ENCODE measurements at places on chromosomes 2 and 18. TPM values are rescaled to one million over a fixed set of nuclear protein-coding genes. Genes with fewer than 3 reads are reported as not detected.

The SPC25 gene
- total RNA-seq = not detected

The CFC1 gene
- total RNA-seq = not detected

The NT5DC4 gene
- 1.4 TPM for total RNA-seq

The AKAIN1 gene
- total RNA-seq = not detected

GRCh38 chr2:139177041-139177440 lies 396.9 kb upstream of the NXPH2 start:
- H3K4me3 ChIP-seq = no peak overlapping the region
- no peak for DNase-seq
- no peaks in the 10 kb centered on the region for H3K4me1 ChIP-seq
- no peaks in the 10 kb centered on the region for H3K27me3 ChIP-seq
- H3K27ac ChIP-seq = no peak overlapping the region

- DNase-seq = no peak
- no peak overlapping the region for H3K27ac ChIP-seq
- no peaks in the 10 kb centered on the region for H3K27me3 ChIP-seq
- no peaks in the 10 kb centered on the region for H3K4me1 ChIP-seq
Measured at GRCh38 chr2:198664321-198664720, 793.4 kb downstream of the SATB2 start.

DNA sequence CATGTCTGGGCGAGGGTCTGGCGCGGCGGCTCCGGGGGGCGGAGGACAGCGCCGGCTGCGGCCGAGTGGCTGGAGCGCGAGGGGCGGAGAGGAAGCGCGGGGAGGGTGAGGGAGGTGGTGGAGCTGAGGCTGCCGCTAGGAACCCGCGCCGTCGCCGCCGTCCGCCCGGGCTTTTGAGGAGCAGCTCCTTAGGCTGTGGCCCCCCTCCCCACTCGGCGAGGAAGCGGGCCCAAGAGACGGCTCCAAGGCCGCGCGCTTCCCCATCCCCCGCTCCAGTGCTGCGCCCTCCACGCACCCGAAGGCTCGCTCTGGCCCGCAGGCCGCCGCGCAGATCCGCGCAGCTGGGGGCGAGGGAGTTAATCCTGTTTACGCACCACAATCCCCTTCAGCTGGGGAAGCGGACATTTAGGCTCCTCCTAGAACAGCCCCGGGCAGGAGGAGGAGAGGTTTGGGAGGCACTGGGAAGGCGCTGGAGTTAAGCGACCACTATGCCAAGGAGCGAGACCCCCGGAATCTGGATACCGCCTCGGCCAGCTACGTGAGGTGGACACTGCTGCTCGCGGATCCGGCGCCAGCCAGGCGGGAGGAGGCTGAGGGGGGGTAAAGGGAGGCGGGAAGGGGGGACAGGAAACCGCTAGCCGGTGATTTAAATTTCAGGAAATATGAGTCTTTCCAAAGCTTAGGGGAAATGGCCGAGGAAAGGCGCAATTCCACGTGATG lies at the start of gene CNRIP1:
Gene CNRIP1, minus strand, starts transcription at position 552 of the 720 bp plus-strand sequence. Its CDS starts 549 bp downstream, at position 3.
- H3K4me1 ChIP-seq = peaks cover 46% of the 10 kb centered on the region
- peak within 1 kb of the TSS; percentile 86 for H3K4me3 ChIP-seq
- H3K36me3 ChIP-seq = no peaks in the 10 kb centered on the region
- H3K27me3 ChIP-seq = peaks cover 36% of the 10 kb centered on the region
- peak; percentile 87 for DNase-seq

DNA sequence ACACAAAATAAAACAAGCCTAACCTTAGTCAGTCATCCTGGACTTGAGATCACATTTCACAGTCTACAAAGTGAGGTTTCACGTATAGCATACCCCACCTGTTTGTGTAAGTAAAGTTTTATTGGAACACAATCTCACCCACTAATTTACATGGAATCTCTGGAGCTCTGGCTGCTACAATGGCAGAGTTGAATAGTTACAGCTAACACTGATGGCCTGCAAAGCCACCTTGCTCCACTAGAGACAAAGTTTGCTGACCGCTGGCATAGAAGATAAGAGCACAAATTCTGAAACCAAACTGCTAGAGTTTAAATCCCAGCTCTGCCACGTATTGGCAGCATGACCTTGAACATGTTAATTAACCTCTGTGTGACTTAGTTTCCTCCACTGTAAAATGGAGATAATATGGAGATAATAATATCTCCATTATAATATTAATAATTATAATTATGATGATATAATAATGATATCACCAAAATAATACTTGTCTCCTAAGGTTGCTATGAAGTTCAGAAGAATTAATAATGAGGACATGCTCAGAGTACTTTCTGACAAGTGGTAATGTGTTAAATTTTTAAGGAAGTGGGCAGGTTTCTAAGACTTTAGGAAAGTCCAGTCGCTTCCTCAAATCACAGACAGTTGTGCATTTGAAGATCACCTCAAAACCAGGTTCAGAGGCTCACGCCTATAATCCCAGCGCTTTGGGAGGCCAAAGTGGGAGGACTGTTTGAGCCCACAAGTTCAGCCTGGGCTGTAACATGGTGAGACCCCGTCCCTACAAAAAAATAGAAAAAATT lies 204.6 kb downstream of the SH3RF3 start:
- H3K4me3 ChIP-seq = no peak overlapping the region
- DNase-seq = no peak
- peaks cover 42% of the 10 kb centered on the region for H3K4me1 ChIP-seq
- no peaks in the 10 kb centered on the region for H3K36me3 ChIP-seq

DNA sequence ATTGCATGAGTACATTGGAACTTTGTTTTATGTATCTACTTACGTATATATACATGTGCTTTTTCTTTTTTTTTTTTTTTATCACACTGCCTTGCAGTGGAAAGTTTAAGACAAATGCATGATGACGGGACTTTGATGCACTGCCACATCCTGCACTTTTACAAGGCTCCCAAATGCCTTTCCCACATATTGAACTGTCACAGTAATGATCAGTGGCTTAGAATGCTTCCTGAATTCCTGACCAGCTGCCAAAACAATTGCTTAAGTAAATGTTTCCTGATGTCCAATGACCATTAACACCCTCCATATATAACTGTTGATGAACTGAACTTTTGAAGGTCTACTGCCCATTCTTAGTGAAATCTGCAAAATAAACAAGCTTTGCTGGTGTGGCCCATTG lies 60.2 kb downstream of the LYPD6B start:
- H3K4me1 ChIP-seq = no peaks in the 10 kb centered on the region
- no peak for DNase-seq

GRCh38 chr2:171416009-171416926 lies 17.5 kb downstream of the METTL8 start:
- H3K4me1 ChIP-seq = peaks cover 10% of the 10 kb centered on the region
- peak overlapping the region; percentile 41 for H3K27ac ChIP-seq
- no peak overlapping the region for H3K4me3 ChIP-seq
- no peaks in the 10 kb centered on the region for H3K27me3 ChIP-seq
- no peaks in the 10 kb centered on the region for H3K36me3 ChIP-seq
- DNase-seq = peak; percentile 92

- H3K27ac ChIP-seq = no peak overlapping the region
- H3K4me3 ChIP-seq = no peak overlapping the region
- no peaks in the 10 kb centered on the region for H3K36me3 ChIP-seq
- no peak for DNase-seq
- H3K4me1 ChIP-seq = no peaks in the 10 kb centered on the region
- H3K27me3 ChIP-seq = no peaks in the 10 kb centered on the region
Measured at GRCh38 chr2:58081000-58081399, 34.4 kb downstream of the VRK2 start.

- H3K4me3 ChIP-seq = no peak overlapping the region
- DNase-seq = no peak
- H3K27ac ChIP-seq = no peak overlapping the region
- H3K4me1 ChIP-seq = no peaks in the 10 kb centered on the region
- no peaks in the 10 kb centered on the region for H3K27me3 ChIP-seq
Measured at GRCh38 chr2:235004329-235004903, 52.6 kb downstream of the SH3BP4 start.

- peak overlapping the region; percentile 24 for H3K27ac ChIP-seq
Measured at GRCh38 chr2:127681288-127681804, 6.0 kb upstream of the LIMS2 start.

DNA sequence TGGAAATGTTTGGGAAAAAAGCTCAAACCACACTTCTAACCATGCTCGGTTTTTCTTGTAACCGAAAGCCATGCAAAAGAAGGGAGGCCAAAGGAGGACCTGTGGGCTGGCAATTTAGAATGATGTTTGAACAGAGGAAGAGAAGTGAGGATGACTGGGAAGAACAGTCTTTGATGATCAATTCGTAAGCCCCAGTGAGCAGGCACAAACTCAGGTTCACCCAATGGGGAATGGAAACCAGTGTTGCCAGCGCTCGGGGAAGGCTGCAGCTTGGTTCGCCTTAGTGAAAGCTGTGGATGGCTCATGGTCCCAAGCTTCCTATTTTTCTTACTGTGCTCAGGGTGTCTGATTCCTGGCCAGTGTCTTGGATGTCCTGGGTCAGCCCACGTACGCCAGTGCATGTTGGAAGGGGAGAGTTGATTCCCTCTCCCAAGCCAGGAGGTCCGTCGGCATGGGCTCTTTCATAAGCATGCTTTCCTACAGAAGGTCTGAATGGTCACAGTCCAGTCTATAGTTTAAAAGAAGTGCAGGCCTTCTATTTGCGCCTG lies 79.2 kb downstream of the VAPA start:
- peaks cover 10% of the 10 kb centered on the region for H3K27me3 ChIP-seq
- no peaks in the 10 kb centered on the region for H3K36me3 ChIP-seq
- no peak overlapping the region for H3K4me3 ChIP-seq
- peaks cover 16% of the 10 kb centered on the region for H3K4me1 ChIP-seq
- H3K27ac ChIP-seq = peak overlapping the region; percentile 51
- no peak for DNase-seq

GRCh38 chr2:37337620-37338280 lies 6.7 kb upstream of the QPCT start:
- no peak for DNase-seq
- H3K4me1 ChIP-seq = peaks cover 2% of the 10 kb centered on the region
- no peaks in the 10 kb centered on the region for H3K27me3 ChIP-seq
- no peak overlapping the region for H3K27ac ChIP-seq
- H3K36me3 ChIP-seq = no peaks in the 10 kb centered on the region
- H3K4me3 ChIP-seq = no peak overlapping the region

- no peaks in the 10 kb centered on the region for H3K36me3 ChIP-seq
- H3K4me3 ChIP-seq = no peak overlapping the region
- H3K27me3 ChIP-seq = no peaks in the 10 kb centered on the region
- no peak overlapping the region for H3K27ac ChIP-seq
Measured at GRCh38 chr2:189514104-189514503, 66.5 kb downstream of the SLC40A1 start.

GRCh38 chr2:143953451-143954030 lies 566.4 kb downstream of the ZEB2 start:
- no peak overlapping the region for H3K4me3 ChIP-seq
- no peaks in the 10 kb centered on the region for H3K4me1 ChIP-seq
- no peaks in the 10 kb centered on the region for H3K36me3 ChIP-seq
- H3K27ac ChIP-seq = no peak overlapping the region
- no peaks in the 10 kb centered on the region for H3K27me3 ChIP-seq

DNA sequence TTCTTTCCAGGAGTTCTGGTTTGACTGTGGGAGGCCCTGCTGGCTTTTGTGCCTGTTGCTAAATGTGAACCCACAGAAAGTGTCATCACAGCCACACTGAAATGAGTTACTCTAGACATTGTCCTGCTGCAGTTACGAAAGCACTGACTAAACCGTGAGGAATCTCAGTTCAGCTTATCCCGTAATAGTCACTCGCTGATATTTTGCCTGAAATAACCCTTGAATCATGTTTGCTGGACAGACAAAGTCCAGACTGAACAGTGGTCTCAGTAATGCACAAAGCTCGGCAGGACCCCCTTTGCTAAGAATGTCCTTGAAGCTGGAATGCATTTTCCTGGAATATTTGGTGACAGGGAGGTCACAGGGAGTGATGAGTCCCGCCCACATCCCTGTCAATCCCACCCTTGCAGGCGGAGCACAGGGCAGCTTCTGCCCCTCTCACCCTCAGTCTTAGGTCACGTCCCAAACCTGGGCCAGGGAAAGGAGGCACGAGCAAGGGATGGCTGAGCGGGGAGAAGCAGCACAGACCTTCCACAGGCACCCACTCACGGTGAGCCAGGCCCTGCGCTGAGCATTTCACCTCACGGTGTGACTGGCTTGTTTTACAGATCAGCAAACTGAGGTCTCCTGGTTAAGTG lies 53.4 kb downstream of the ADI1 start:
- H3K27me3 ChIP-seq = no peaks in the 10 kb centered on the region
- no peak overlapping the region for H3K4me3 ChIP-seq
- peak; percentile 53 for DNase-seq
- H3K36me3 ChIP-seq = peaks cover 68% of the 10 kb centered on the region
- peaks cover 17% of the 10 kb centered on the region for H3K4me1 ChIP-seq

- DNase-seq = no peak
- H3K4me3 ChIP-seq = no peak overlapping the region
- H3K36me3 ChIP-seq = no peaks in the 10 kb centered on the region
- H3K27me3 ChIP-seq = no peaks in the 10 kb centered on the region
Measured at GRCh38 chr2:228860601-228861285, 410.3 kb downstream of the PID1 start.

GRCh38 chr2:33633315-33633714 lies 34.2 kb upstream of the FAM98A start:
- H3K4me3 ChIP-seq = no peak overlapping the region
- no peaks in the 10 kb centered on the region for H3K4me1 ChIP-seq
- H3K27me3 ChIP-seq = no peaks in the 10 kb centered on the region
- no peak for DNase-seq
- H3K36me3 ChIP-seq = no peaks in the 10 kb centered on the region

DNA sequence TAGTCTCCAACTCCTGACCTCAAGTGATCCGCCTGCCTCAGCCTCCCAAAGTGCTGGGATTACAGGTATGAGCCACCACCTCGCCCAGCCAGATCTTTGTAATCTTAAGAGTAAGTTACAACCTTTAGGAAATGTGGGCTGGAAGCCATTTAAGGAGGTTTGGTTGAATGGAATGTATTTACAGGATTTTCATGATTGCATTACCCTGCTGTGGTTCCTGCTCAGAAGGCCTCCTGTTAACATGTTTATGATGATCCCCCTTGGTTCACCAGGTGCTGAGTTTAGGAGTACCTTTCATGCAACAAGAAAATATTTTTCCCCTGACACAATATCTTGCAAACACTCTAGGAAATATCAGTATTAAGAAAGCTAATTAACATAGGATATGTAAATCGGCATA lies 187.4 kb upstream of the SH3BP4 start:
- H3K27me3 ChIP-seq = no peaks in the 10 kb centered on the region
- DNase-seq = no peak
- no peaks in the 10 kb centered on the region for H3K36me3 ChIP-seq

GRCh38 chr2:13770279-13770678 lies 862.2 kb upstream of the LRATD1 start:
- H3K27ac ChIP-seq = no peak overlapping the region
- no peaks in the 10 kb centered on the region for H3K27me3 ChIP-seq
- H3K4me1 ChIP-seq = no peaks in the 10 kb centered on the region
- H3K36me3 ChIP-seq = no peaks in the 10 kb centered on the region

DNA sequence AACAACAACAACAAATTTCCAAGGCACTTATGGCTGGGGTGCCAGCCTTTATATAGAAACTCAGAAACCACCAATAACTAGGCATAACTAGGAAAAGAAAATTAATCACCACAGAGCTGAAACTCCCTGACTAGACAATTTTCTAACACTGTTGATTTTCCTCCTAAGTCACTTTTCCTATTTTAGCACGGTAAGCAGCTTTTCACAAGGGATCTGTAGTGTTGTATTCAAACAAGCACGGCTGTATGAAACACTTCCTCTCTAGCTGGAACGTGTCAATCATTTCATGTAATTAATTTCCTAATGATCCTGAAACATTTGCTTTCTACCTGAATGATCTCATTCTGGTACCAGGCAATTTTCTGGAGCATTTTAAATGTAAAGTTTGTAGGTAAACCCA lies 645.0 kb downstream of the IRS1 start:
- H3K27me3 ChIP-seq = no peaks in the 10 kb centered on the region
- H3K36me3 ChIP-seq = no peaks in the 10 kb centered on the region
- DNase-seq = no peak
- H3K4me3 ChIP-seq = no peak overlapping the region
- no peaks in the 10 kb centered on the region for H3K4me1 ChIP-seq
- no peak overlapping the region for H3K27ac ChIP-seq
